ENCODE measurements at places on chromosomes 13 and 19.

DNA sequence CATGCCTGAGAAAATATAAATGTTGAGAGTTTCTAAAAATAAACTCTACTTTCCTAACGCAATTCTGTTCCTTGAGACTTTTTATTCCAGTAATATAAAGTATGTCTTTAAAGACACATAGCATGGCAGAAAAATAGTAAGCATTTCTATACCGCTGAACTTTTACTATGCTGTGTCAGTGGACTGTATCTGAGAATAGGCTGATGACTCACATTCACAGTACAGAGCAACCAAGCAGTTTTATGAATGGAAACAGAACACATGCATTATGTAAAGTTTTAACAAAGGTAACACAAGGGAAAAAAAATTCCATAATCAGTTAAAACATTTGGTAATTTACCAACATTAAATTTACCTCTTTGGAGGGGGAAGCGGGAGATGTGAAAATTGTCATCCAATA, 38.4 kb downstream of the ZDHHC20 start:
- peak; percentile 52 for DNase-seq

DNA sequence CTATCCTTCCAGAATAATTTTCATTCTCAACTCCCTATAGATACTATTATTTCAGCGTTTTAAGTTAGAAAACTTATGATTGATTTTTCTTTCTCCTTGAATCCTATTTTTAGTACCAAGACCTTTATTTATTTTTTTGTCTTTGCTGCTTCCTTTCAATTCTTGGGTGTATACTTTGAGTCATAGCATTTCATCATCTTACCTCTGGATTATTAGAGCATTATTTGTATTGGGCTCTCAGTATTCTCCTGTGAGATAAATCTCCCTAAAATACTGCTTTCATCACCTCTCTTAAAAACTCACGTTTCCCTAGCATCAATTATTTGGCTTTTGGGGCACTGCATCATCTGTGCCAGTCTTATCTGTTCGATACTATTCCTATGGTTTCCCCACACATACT, 222.8 kb downstream of the POSTN start:
- peak; percentile 10 for DNase-seq

DNA sequence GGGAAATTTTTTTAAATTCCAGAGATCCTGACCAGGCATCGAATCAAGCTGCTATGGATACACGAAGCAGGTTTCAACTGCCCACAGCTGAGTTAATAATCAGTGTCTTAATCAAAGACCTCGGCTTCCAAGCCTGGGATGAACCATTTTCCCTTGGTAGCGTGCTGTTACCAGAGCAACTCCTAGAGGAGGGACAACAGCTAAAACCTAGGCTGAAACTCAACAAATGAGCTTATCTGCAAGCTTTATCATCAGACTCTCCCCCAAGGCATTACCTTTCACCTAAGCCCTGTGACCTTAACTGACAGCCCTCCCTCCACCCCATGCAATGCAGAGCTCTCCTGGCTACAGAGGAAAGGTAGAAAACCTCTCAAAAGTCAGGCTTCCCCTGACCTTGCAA, 39.7 kb downstream of the RCBTB1 start:
- no peak for DNase-seq

DNA sequence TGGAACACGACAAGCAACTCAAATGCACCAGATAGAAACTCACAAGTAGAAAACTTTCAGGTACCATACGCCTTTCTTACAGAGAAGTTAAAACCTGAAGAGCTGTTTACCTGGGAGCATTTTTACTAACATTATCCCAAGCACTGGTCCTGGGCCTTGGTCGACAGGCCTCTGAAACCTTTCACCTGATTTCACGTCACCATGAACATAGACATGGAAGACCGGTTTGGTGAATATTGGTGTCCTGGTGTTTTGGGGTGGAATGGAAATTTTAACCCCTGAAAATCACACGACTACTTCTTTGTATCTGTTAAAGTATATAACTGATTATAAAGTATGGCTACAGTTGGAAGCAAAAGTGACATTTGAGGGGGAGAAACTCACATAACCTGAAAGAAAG, 176.6 kb upstream of the ARGLU1 start:
- no peak for DNase-seq

DNA sequence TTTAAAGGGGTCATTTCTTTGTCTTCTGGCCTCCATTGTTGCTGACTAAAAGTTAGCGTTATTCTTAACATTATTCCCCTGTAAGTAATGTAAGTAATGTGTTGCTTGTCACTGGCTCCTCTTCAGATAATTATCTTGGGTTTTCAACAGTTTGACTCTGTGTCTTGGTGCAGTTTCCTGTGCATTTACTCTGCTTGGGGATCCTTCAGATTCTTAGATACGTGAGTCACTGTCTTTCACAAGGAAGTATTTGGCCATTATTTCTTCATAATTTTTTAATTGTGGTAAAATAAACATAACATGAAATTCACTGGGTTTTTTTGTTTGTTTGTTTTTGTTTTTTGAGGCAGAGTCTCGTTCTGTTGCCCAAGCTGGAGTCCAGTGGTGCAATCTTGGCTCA, 13.5 kb upstream of the OR7D2 start:
- no peak for DNase-seq

GRCh38 chr13:44894001-44894770, 95.1 kb downstream of the NUFIP1 start:
- no peak for DNase-seq

DNA sequence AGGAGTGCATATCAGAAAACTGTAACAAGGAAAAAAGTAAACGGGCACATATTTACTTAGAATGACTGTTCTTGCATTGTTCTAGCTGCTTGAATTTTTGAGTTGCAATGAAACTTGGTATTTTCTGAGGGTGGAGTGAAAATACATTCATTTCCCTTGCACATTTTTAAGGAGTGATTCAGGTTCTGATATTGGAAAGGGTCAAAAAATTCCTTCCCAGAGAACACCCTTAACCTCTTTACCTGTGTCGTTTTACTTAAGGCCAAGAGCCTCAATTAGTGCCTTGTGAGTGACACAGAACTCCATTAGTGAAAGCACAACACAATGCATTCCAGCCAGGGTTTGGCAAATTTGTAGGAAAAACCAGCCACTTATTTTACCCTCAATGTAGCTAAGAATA, 2.3 kb downstream of the ITGBL1 start:
- DNase-seq, result peak; percentile 64

- DNase-seq, result peak; percentile 97
Observed at GRCh38 chr19:44212250-44212865, at the start of gene ZNF227. Gene ZNF227 (plus strand): TSS chr19:44212532. CDS start chr19:44217793, 5,261 bp downstream.

All from astrocyte of the spinal cord (primary cell).